ENCODE measurements at places on chromosomes 2 and 18.

GRCh38 chr18:69282371-69282770 lies 118.3 kb upstream of the DOK6 start:
- no peak for DNase-seq

GRCh38 chr2:234478121-234478858 lies 18.6 kb downstream of the ARL4C start:
- no peak for DNase-seq

DNA sequence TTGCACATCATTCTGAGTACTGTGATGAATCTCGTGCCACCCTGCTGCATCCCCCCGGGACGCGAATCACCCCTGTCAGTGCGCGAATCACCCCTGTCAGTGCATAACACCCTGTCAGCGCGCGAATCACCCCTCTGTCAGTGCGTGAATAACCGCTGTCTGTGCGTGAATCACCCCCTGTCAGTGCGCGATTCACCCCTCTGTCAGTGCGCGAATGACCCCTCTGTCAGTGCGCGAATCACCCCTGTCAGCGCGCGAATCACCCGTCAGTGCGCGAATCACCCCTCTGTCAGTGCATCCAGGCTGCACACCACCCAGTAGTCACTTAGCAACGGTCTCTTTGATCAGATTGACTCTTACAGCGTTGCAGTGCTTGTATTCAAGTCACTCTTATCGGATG lies 134.4 kb upstream of the TPO start:
- no peak for DNase-seq

GRCh38 chr18:34802959-34803358 lies 92.9 kb downstream of the DTNA start:
- no peak for DNase-seq

- no peak for DNase-seq
Observed at GRCh38 chr2:82993609-82994008, 1465.5 kb downstream of the SUCLG1 start.

GRCh38 chr2:223108351-223109050 lies 56.5 kb downstream of the KCNE4 start:
- no peak for DNase-seq

DNA sequence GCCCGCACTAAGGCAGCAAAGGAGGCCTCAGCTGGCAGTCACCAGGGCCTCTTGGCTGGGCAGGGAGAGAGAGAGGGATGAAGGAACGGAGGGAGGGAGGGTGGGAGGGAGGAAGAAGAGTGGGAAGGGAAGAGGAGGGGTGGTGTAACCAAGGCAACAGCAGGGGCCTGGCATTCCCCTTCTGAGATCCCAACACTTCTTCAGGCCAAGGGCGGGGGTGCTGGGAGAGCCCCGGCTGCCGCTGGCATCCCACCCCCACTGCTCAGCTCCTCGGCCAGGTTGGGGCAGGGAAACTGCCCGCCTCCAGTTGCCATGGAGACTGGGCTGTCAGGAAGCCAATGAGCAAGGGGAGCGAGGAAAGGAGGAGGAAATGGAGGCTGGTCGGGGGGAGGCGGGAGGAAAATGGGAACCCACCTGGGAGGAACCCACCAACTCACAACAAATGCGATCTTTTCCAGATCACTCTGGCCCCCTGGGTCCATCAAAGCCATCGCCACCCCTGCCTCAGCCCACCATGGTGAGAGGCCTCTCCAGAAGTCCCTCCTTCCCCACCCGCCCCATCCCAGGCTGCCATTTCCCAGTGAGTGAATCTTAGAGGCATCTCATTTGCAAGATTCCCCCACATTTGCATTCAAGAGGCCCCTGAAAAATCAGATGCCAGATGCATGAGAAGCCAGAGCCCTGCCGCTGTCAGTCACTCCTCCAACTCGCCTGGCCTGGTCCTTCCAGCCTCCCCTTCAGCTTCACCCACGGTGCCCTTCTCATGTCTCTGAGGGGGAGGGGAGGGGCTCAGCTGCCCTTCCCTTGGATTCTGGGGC lies 12.4 kb downstream of the SH2D6 start:
- DNase-seq, result peak; percentile 87

DNA sequence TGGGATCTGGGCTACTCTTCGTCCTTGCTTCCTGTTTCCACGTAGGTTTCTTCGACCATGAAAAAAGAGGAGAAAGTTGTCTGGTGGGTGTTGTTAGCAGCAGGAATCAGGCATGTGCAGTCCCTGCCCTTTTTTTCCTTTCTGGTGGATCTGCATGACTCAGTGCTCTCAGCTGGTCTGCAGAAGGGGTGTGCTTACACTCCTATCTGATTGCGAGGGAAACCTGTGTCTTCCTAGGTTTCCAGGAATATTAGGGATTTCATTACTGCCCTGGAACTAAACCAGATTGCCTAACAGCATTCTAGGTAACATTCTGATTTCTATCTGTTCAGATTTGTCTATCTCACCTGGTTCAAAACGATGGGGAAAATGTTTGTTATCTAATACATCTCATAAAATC lies 174.3 kb downstream of the CCDC102B start:
- DNase-seq, result peak; percentile 42

GRCh38 chr2:181764095-181764963 lies 84.0 kb upstream of the NEUROD1 start:
- no peak for DNase-seq

GRCh38 chr18:79625195-79625923 lies 54.2 kb upstream of the CTDP1 start:
- DNase-seq, result no peak

- no peak for DNase-seq
Observed at GRCh38 chr2:175468431-175469098, 287.1 kb upstream of the ATP5MC3 start.

GRCh38 chr2:196217116-196217515 lies 45.7 kb upstream of the STK17B start:
- DNase-seq, result no peak

- no peak for DNase-seq
Observed at GRCh38 chr18:74069178-74070050, 78.2 kb downstream of the FBXO15 start.

GRCh38 chr2:170449034-170449433 lies 266.1 kb upstream of the SP5 start:
- no peak for DNase-seq

DNA sequence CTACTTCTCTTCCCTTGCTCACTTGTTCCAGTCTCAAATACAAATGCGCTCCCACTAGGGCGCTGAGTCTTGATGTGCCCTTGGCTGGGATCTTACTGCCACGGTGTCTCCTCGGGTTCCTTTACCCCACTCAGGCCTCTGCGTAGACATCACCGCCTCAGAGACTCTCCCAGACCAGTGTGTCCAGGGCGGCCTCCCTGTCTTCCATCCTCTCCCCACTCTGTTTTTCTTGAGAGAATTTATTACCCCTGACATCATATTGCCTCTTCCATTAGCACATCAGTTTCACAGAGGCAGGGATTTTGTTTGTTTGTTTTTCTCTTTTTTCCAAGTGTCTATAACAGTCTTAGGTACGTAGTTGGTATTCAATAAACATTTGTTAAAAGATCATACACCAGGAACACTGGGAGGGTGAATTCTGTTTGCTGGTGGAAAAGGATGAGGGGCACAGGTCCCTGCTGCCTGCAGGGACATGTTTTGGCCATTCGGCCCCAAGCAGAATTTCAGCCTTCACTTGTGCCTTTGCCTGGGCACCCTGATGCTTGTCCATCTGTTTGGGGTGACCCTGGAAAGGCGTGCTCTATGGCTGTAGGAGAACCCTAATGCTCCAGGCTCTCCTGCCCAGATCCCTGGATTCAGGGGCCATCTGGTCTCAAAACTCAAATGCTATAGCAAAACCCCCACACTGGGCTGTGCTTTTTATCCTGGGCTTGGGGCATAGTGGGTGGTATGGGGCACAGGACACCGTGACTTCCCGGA lies 55.0 kb downstream of the RPL37A start:
- DNase-seq, result no peak

DNA sequence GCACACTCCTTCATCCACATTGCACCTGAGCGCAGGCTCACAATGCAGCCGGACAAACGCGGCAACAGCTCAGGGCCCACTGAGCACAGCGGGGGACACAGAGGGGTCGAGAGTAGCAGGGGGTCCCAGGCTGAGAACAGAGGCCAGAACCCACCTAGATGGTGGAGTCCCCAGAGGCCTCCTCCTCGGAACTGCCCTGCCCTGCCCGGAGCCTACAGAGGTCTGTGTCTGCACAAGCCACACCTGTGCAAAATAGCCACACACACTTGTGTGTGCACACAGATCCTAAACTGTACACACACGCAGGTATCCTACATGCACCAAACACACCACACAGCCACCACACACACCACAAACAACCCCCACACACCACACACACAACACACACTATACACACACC lies 72.8 kb downstream of the TMEM18 start:
- no peak for DNase-seq

DNA sequence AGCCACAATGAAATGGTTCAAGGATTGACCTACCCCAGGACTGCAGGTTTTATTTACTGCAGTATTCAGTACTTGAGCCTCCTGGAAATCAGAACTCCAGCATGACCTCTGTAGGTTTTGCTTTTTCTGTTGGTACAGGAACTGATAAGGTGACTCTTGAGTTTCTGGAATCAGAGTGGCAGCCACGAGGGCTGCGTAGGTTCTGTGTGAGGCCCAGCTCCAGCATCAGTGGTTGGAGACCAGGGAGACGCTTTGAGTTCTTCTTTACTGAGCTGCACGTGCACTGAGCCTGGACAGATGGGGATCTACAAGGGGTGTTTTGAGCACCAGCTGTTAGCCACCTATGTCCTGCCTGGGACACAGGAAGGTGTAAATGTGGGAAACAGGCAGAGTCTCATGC lies 222.7 kb upstream of the EPAS1 start:
- DNase-seq, result no peak

GRCh38 chr18:22971038-22971437 lies 37.9 kb downstream of the RBBP8 start:
- no peak for DNase-seq

Measured in BE2C (cell line).